Jurkat, Clone E6-1 (cell line): ENCODE measurements at places on chromosomes 7 and 10.

- no peak for DNase-seq
Observed at GRCh38 chr7:70612811-70613210, 519.1 kb upstream of the GALNT17 start.

- peak; percentile 60 for DNase-seq
Observed at GRCh38 chr7:29105752-29106668, 40.3 kb downstream of the CPVL start.

- DNase-seq = no peak
Observed at GRCh38 chr10:71887743-71888142, 36.7 kb upstream of the PSAP start.

- no peak for DNase-seq
Observed at GRCh38 chr7:52462474-52462873, 573.0 kb upstream of the POM121L12 start.

DNA sequence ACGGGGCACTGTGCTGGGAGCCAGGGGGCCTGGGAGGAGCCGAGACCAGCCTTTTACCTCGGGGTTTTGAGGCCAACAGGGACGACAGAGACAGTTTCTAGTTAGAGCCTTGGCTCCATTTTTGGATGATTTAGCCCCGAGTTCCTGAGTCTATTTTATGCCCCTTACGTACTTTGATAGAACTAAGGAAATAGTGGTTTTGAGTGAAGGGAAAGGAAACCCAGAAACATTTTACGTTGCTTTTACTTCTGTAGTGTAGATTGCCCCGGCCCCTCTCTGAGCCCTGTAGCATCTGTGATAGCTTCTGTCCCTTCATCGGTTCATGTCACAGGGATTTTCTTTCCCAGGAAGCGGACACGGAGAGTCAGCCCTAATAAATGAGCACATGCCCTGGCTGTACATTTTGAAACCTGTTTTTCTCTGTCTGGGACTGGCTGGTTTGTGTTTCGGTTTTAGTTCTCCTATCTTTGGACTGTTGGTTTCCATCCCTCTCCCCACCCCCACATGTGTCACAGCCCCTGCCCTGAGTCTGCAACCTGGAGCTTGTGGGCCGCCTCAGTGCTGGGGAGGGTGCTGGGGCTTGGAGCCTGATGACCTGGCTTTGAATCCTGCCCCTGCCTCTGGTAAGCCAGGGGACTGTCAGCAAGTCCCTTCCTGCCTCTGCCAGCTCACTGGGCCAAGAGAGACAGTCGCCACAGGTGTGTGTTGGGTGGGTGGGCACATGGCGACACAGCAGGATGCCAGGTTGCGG lies 6.9 kb upstream of the ORAI2 start:
- DNase-seq = peak; percentile 85

DNA sequence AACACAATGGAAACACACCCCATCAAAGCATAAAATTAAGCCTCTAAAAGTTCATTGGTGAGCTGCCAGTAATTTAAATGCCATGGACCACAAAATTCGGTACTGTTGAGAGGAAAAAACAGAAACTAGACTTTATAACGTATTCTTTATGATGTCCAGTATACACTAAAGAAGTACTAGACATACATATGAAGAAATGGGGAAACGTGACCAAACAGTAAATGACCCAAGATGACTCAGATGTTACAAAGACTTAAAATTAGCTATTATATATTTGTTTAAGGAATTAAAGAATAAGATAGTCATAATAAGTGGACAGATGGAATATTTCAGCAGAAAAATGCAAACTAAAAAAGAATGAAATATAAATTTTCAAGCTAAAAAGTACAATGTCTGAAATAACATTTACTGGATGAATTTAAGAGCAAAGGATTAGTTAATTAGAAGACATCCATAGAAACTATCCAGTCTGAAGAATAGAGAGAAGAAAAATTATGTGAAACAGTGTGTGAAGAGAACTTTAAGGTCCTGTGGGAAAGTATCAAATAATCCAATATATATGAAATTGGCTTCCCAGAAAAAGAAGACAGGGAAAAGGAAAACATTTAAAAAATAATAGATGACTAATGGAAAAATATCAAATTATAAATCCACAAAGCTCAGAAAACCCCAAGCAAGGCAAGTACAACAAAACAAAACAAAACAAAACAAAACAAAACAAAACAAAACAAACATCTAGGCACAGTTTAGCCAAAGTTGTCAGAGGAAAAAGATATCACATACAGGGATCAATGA lies 69.4 kb downstream of the SAMD9 start:
- no peak for DNase-seq

DNA sequence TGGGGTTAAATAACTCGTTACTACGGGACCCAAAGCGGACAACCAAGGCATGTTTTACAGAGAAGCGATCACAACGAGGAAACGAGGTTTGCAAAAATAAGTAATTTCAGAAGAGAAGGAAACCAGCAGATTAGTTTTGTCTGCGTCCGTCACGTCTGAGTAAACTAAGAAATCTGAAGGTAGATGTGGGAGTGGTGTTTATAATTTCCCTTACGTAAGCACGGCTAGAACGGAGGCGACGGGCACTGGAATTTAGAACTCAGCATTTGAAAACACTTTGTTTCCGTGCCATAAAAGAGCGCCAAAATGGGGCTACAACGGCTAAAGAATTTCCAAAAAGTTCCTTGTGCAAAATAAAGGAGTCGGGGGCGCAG lies 718 bp upstream of the UMAD1 start:
- DNase-seq = peak; percentile 32

- no peak for DNase-seq
Observed at GRCh38 chr7:117582219-117582704, 102.4 kb downstream of the CFTR start.

DNA sequence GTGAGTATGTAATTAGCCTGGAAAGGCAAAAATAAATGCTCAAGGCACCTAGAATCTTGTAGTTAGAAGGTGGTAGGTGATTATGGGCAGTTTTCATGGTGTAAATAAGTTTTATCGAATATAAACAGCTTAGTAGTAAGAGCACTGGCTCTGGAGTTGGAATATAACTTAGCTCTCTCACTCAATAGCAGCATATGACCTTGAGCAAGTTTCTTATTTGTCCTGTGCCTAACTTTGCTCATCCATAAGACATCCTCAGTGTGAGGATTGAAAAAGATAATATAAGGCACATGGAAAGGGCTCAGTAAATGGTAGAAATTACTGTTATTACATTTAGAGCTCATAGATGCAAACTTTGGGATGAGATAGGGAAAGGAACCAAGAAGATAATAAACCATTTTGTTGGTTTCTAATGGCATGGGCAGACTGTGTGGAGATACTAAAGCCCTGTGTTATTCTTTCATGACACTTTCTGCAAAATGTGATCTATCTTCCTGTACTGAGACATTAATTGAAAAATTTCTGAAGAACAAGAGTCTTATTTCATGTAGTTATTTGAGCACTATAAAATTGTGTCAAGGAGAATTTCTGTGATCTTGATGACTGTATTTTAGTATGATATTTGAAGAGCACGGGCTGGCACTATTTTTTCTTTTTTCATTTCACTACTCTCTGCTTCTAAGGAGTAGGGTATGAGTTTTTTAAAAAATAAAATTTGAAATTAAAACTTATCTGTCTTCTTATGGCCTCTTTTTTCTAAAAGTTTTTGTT lies 3.1 kb downstream of the SLK start:
- no peak for DNase-seq

GRCh38 chr7:76260171-76260703 lies 42.2 kb upstream of the HSPB1 start:
- peak; percentile 17 for DNase-seq

GRCh38 chr10:89534826-89535166 lies 598 bp downstream of the SLC16A12 start:
- DNase-seq = no peak

DNA sequence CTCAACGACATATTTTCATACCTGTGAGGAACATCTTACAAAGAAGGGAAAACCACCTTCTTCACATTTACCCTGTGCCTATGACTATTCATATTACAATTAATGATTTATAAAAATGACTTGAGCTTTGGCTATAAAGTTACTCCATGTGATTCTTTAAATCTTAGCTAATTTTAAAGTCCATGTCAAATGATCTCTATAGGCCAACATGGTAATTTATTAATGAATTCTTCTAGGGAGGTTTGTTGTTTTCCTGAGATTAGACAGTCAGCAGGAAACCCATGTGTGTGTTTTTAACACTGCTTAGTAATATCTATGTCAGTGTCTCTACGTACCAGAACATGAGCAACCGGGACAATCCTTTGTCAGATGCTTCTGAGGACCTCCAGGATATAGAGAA lies 307.3 kb downstream of the IPMK start:
- no peak for DNase-seq

GRCh38 chr10:89391907-89392756 lies at the start of gene IFIT1:
TSS of gene IFIT1 (plus strand) at chr10:89392623. CDS start at chr10:89392713, 90 bp downstream.
- DNase-seq = peak; percentile 87

DNA sequence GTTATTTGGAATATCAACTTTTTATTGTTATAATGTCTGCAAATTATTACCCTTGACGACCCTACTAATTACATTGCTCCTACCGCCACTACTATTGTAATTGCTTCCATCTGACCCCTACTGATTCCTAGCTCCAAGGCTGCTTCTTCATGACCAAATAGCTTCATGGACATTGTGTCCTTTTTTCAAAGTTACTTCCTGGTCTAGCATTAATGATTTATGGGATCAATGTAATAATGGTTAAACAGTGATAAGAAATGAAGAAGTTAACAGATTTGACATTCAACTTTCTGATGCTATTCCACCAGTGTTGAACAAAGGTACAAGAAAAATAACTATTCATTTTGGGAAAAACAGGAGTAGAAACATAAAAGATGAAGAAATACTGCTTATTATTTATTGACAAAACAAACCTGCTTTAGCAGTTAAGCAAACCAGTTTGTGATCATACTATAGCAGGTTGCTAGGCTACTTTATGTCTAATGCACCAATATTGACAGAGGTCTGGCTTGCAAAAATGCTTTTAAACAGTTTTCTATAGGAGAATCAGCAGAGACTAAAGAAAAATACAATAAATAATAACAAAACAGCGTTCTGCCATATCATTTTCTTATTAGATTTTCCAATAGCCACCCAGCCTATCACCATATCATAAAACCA lies 125.8 kb downstream of the PCLO start:
- no peak for DNase-seq

- no peak for DNase-seq
Observed at GRCh38 chr10:131693766-131694165, 207.0 kb upstream of the PPP2R2D start.

GRCh38 chr7:139753693-139754111 lies 24.1 kb downstream of the HIPK2 start:
- no peak for DNase-seq

DNA sequence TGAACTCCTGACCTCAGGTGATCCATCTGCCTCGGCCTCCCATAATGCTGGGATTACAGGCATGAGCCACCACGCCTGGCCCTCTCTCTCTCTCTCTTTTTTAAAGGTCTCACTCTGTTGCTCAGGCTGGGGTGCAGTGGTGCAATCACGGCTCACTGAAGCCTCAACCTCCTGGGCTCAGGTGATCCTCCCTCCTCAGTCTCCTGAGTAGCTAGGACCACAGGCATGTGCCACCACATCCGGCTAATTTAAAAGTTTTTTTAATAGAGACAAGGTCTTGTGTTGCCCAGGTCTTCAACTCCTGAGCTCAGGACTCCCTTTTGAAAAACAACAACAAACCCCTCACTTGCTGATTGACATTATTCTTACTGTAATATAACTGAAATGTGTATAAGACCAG lies 11.6 kb downstream of the PALD1 start:
- no peak for DNase-seq

GRCh38 chr7:134662166-134662870 lies 15.7 kb downstream of the BPGM start:
- DNase-seq = no peak

DNA sequence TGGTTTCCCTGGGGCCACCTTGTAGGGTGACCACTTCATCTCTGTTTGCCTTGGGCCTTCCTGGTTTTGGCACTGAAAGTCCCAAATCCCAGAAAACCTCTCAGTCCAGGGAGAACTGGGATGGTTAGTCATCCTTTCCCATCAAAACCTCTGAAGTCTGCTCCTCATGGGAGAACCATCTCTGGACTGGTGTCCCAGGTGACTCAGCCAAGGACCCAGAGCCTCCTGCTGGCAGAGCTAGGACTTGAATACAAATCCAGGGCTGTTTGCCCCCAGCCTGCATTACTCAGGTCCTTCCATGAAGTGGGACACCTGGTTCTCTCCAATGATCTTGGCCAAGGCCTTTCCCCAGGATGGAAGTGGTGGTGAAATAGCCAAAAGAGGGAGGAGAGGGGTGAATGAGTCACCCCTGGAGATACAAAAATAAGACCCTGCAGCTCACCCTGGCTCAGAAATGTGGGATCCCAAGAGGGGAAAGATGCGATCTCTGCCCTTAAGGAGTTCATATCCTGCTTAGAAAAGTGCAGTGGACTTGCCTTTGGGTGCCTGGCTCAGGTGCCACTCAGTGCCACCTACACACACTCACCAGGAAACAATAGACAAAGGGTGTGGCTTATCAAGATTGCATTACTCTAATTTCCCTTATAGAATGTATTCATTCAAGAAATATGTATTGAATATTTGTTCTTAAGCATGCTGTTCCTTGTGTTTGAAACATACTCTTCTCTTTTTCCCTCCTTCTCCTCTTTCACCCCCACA lies 22.0 kb downstream of the ADRA2A start:
- DNase-seq = no peak

DNA sequence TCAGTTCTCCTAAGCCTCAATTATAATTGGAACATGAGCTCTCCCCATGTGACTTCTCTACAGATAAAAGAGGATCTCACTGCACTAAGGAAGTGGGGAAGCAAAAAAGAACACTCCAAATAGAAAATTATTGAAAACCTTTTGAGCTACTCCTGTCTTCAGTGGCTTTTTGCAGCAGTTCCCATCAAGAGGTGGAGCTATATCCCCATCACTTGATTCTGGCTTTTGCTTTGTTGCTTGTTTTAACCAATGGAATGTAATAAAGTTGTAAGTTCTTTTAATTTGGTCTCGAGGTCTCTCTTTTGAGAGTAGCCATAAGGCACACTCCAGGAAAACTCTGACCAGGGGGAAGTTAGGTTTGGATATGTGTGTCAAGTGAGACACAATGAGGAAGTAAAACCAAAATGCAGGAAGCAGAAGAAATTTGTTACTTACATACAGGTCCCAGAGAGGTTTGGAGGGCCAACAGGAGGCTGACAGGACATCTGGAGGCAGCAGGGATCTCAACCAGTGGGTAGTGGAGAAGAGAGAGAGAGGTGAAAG lies 569.4 kb downstream of the HTR7 start:
- DNase-seq = no peak

- DNase-seq = no peak
Observed at GRCh38 chr10:63712717-63713115, 191.5 kb downstream of the REEP3 start.

DNA sequence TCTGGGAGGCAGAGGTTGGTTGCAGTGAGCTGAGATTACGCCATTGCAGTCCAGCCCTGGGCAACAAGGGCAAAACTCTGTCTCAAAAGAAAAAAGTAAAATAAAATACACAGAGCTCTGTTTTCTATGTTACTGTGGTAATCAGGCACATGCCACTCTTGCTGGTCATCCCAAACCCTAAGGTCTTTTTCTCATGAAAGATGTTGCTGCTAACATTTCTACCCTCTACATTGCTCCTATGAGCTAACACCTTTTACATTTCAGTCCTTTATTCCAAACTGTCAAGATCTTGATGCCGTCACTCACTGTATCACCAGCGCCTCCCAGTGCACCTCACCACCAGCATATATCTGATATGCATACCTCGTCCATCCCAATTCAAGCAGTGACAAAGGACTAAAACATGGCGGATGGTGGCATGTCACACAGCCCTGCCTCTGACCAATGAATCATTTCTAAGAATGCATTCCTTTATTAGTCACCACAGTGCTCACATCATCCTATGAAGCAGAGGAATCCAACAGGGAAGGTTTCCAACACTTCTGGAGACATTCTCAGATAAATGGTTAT lies 4.3 kb downstream of the DAGLB start:
- no peak for DNase-seq
